ENCODE measurements at places on chromosomes 16 and 17.

DNA sequence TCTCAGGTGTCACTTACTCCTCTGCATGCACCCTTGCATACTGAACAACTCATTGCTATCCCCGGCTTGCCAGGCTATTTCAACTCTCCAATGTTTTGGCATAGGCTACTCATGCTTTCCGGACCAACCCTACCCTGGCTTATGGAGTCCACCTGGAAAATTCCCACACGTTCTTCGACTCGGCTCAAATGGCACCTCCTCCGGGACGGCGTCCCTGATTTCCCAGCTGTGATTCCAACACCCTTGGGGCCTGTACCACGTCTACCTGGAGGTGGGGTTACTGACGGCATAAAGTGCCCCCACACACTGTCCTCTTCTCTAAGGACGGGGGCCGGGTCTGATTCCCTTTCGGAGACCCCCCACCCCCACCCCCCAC, 498 bp downstream of the SMYD4 start:
- DNase-seq, result peak; percentile 62
- peaks cover 35% of the 10 kb centered on the region for H3K36me3 ChIP-seq
- no peaks in the 10 kb centered on the region for H3K27me3 ChIP-seq
- peak overlapping the region; percentile 86 for H3K4me3 ChIP-seq
- peaks cover 15% of the 10 kb centered on the region for H3K4me1 ChIP-seq

DNA sequence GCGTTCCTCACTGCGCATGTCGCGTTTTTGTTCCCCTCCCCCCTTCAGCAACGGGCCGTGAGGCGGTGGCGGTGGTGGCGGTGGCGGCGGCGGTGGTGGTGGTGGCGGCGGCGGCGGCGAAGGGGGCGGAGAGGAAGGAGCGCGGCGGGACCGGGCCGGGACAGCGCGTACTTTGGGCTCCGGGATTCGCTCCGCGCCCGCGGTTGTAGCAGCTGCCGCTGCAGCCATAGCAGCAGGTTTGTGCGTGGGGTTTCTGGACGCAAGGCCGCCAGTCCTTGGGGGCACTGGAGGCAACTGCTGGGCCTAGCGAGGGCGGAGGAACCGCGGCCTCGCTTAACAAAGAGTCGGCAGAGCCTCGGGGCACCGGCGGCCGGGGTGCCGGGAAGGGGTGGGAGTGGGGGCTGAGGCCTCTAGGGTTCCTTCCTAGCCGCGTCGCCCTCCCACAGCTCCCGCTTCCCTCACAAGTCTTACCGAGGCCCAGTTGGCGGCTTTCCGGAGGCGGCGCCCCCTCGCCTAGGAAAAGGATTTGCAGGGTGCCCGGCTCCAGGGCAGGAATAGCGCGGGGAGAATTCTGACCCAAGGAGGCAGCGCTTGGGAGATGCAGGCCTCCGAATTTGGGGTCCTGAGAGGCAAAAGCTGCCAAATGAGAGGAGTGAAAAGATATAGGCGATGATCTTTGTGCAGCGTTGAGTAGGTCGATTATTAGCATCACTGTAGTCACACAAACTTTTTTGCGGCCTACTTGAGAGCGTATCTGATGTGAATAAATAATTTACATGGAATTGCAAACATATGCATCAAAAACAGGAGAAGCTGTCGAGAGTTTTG, at the start of gene DDX42:
TSS of gene DDX42 (plus strand) at position 30 of the 828 bp plus-strand sequence. CDS start 12,880 bp downstream, outside the sequence.
- peaks cover 76% of the 10 kb centered on the region for H3K4me1 ChIP-seq
- H3K27me3 ChIP-seq, result no peaks in the 10 kb centered on the region
- peak; percentile 91 for DNase-seq
- peaks cover 5% of the 10 kb centered on the region for H3K36me3 ChIP-seq
- peak within 1 kb of the TSS; percentile 99 for H3K27ac ChIP-seq

DNA sequence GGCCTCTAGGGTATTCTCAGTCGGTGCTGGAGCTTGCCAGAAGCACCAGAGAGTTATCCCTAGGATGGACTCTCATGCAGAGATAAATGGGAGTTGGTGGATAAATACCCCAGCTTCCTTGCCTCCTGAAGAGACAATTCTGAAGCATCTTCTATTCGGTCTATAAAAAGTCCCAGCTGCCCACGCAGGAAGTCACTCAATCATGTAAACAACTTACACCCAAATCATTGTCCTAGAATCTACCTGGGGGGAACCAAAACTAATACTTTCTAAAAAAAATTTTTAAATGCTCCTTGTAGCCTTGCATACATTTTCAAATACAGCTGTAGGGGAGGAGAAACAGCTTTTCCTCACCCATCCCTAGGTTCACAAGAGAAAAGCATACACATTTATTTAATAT, 66.6 kb upstream of the ELAC2 start:
- H3K27ac ChIP-seq, result no peak overlapping the region
- peaks cover 16% of the 10 kb centered on the region for H3K27me3 ChIP-seq
- H3K4me3 ChIP-seq, result no peak overlapping the region
- H3K4me1 ChIP-seq, result no peaks in the 10 kb centered on the region

DNA sequence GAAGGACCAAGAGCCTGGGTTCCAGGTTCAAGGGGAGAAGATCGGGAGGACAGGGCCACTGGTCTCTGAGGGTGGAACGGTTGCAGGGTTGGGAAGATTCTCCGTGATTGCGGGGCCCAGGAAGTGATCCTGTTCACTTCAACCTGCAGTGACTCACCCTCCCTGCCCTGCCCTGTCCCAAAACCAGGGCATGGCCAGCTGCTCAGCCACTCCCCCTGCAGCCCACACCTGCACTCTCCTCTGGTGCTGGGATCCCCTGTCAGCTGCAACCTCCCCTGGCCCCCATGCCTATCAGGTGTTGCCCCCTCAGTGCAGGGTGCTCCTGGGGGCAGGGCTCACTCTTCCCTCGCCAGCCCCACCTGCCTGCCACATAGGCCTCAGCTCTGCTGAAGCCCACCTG, 1.1 kb downstream of the RUNDC3A start:
- no peaks in the 10 kb centered on the region for H3K27me3 ChIP-seq
- H3K4me1 ChIP-seq, result peaks cover 21% of the 10 kb centered on the region
- H3K36me3 ChIP-seq, result no peaks in the 10 kb centered on the region
- H3K27ac ChIP-seq, result no peak overlapping the region
- no peak for DNase-seq

GRCh38 chr17:66950886-66951604, 13.5 kb upstream of the CACNG4 start:
- H3K36me3 ChIP-seq, result no peaks in the 10 kb centered on the region
- H3K27me3 ChIP-seq, result peaks cover 27% of the 10 kb centered on the region
- H3K4me1 ChIP-seq, result peaks cover 22% of the 10 kb centered on the region
- DNase-seq, result no peak
- H3K27ac ChIP-seq, result peak overlapping the region; percentile 74
- H3K4me3 ChIP-seq, result no peak overlapping the region

DNA sequence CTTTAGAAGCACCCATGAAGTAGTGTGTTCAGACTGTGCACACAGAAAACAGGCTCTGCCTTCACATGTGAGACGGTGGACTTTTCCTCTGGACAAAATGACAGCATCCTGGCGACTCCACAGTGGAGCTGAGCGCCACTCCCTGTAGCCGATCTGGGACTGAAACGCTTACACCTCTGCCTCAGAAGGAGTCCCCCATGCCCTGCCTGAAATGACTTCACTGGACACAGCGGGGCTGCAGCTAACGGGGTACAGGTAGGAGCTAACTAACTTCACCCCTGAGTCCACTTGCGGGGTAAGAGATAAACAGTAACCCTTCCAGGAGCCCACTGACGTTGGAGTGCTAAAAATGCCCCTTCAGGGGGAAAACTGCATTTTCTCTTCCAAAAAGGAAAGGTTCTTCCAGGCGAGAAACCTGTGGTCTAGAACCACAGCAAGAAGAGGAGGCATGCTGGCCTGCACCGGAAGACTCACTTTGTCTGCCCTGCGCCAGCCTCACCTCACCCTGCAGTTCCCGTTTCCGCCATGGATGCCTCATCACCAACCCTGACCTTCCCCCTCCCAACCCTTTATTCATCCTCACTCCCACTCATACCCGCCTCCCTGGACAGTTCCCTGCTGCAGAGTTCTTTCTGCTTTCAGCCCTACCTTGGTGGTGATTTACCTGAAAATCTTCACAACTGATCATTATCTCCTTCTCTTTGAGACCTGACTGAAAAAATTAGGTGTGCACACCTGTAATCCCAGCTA, 19.4 kb upstream of the ENDOV start:
- H3K27ac ChIP-seq, result no peak overlapping the region
- no peak for DNase-seq

DNA sequence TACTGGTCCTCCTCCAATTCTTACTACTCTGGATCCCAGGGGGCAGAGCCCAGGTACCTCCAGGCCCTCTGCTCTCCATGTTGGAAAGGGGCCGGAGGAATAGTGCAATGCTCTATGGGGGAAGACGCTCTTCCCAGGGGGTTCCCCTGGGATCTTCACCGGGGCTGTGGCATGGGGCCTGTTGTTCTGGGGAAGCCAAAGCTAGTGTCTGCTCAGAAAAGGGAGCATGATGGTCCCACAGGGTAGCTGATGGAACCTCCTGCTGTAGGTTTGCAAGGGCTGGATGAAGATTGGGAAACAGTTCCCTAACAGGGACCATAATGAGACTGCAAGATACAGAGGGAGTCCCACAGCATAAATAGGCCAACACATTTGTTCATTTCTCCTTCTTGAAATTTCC, 114.7 kb downstream of the IRX5 start:
- H3K27ac ChIP-seq, result no peak overlapping the region
- no peak overlapping the region for H3K4me3 ChIP-seq
- no peaks in the 10 kb centered on the region for H3K36me3 ChIP-seq
- H3K27me3 ChIP-seq, result peaks cover 6% of the 10 kb centered on the region
- DNase-seq, result no peak

- H3K27me3 ChIP-seq, result peaks cover 10% of the 10 kb centered on the region
- H3K27ac ChIP-seq, result peak overlapping the region; percentile 97
- peak; percentile 57 for DNase-seq
- peak overlapping the region; percentile 56 for H3K4me3 ChIP-seq
These were observed 2.9 kb upstream of the BCL6B start for GRCh38 chr17:7019839-7020519.

DNA sequence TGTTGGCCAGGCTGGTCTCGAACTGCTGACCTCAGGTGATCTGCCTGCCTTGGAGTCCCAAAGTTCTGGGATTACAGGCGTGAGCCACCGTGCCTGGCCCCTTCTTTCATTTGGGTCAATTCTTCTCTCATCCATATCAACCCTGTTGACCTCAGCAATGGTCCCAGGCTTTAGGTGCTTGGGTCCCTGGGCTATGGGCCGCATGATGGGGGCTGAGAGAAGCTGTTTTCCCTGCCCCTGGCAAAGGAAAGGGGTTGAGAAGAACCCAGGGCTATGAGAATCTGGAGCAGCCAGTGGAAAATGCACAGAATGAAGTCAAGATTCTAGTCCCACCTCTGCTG, 90.2 kb upstream of the TOB1 start:
- no peak overlapping the region for H3K4me3 ChIP-seq
- DNase-seq, result no peak
- peaks cover 16% of the 10 kb centered on the region for H3K4me1 ChIP-seq
- peak overlapping the region; percentile 39 for H3K27ac ChIP-seq

DNA sequence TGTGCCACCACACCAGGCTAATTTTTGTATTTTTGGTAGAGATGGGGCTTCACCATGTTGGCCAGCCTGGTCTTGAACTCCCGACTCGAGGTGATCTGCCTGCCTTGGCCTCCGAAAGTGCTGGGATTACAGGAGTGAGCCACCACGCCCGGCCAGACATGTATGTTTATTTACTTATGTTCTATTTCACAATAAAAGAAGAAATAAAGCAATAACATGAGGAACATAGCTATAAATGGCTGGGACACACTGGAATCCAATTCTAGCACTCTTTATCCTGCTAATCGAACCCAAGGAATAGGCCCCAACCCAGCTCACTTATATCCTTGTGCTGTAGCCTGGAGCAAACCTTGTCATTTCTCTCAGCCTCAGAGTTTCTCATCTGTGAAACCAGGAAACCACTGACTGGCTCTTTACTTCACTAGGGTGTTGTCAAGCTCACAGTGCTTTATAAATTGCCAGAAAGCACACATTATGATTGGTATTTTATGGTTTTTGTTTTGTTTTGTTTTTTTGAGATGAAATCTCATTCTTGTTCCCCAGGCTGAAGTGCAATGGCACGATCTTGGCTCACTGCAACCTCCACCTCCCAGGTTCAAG, 4.3 kb upstream of the ODAD4 start:
- DNase-seq, result no peak
- no peak overlapping the region for H3K27ac ChIP-seq
- no peaks in the 10 kb centered on the region for H3K27me3 ChIP-seq
- H3K4me3 ChIP-seq, result no peak overlapping the region
- H3K36me3 ChIP-seq, result no peaks in the 10 kb centered on the region

DNA sequence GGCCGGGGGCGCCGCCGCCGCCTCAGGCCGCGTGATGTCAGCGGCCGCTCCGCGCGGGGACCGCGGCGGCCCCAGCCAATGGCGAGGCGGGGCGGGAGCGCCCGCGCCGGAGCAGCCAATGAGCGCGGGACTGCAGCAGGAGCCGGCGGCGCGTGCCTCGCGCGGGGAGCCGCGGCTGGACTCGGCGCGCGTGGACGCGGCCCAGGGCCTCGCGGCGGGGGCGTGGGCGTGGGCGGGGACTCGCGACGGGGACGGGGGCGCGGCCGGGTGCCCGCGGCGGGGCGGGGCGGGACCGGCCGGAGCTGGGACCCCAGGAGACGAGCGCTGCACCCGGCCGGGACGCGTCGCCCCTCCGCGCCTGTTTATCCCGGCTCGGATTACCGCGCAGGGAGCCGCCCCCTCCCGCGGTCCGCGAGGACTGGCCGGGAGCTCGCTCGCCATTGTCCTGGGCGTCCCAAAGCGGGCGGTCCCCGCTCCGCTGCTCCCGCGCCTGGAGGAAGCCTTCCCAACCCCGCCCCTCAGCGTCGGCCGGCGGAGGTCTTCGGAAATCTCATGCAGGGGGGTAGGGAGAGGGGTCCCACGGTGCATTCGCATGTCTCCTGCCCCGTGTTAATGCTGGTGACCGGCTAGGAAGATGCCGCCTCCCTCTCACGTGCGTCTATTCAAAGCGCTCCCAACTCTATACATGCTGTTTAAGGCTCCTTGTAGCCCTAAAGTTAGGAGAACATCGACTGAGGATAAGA, at the start of gene RNF157:
TSS of gene RNF157 (minus strand) at position 33 of the 743 bp plus-strand sequence. CDS start 253 bp downstream, outside the sequence.
- H3K27ac ChIP-seq, result peak within 1 kb of the TSS; percentile 22
- H3K4me3 ChIP-seq, result peak within 1 kb of the TSS; percentile 74
- peak; percentile 87 for DNase-seq
- H3K36me3 ChIP-seq, result no peaks in the 10 kb centered on the region
- peaks cover 23% of the 10 kb centered on the region for H3K4me1 ChIP-seq

- H3K27me3 ChIP-seq, result no peaks in the 10 kb centered on the region
- DNase-seq, result no peak
- no peak overlapping the region for H3K27ac ChIP-seq
- H3K36me3 ChIP-seq, result no peaks in the 10 kb centered on the region
- H3K4me1 ChIP-seq, result peaks cover 18% of the 10 kb centered on the region
- H3K4me3 ChIP-seq, result no peak overlapping the region
These were observed 348.7 kb upstream of the TNRC6C start for GRCh38 chr17:77609553-77610517.

- no peaks in the 10 kb centered on the region for H3K27me3 ChIP-seq
- H3K27ac ChIP-seq, result no peak overlapping the region
- H3K36me3 ChIP-seq, result no peaks in the 10 kb centered on the region
- no peak overlapping the region for H3K4me3 ChIP-seq
- DNase-seq, result no peak
These were observed 267.3 kb downstream of the MAP2K4 start for GRCh38 chr17:12287953-12288352.

GRCh38 chr17:32815460-32815859, 61.5 kb downstream of the MYO1D start:
- H3K4me3 ChIP-seq, result no peak overlapping the region
- H3K36me3 ChIP-seq, result no peaks in the 10 kb centered on the region
- no peak for DNase-seq
- H3K27me3 ChIP-seq, result no peaks in the 10 kb centered on the region
- peaks cover 14% of the 10 kb centered on the region for H3K4me1 ChIP-seq

GRCh38 chr16:14325502-14326401, 254.6 kb downstream of the MRTFB start:
- H3K36me3 ChIP-seq, result peaks cover 5% of the 10 kb centered on the region
- peak; percentile 47 for DNase-seq
- no peaks in the 10 kb centered on the region for H3K4me1 ChIP-seq
- H3K4me3 ChIP-seq, result no peak overlapping the region
